ENCODE measurements at places on chromosomes 11 and 22.

- H3K27ac ChIP-seq, result no peak overlapping the region
- H3K36me3 ChIP-seq, result no peaks in the 10 kb centered on the region
- no peak for DNase-seq
- no peak overlapping the region for H3K4me3 ChIP-seq
- no peaks in the 10 kb centered on the region for H3K4me1 ChIP-seq
Observed at GRCh38 chr11:69934861-69935494, 115.8 kb upstream of the FGF3 start.

DNA sequence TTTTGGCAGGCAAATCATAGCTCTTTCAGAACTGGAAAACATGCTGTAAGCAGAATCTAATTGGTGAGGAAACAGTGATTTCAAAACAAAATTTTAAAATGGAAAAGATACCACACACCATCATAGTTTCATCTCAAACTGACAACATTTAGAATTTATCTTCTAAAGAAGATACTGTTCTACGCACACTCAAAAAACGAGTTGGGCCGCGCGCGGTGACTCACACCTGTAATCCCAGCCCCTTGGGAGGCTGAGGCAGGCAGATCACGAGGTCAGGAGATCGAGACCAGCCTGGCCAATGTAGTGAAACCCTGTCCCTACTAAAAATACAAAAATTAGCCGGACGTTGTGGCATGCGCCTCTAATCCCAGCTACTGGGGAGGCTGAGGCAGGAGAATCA, 44.2 kb upstream of the ADSL start:
- peaks cover 18% of the 10 kb centered on the region for H3K36me3 ChIP-seq
- H3K27ac ChIP-seq, result no peak overlapping the region
- no peak for DNase-seq
- H3K4me1 ChIP-seq, result peaks cover 11% of the 10 kb centered on the region
- no peak overlapping the region for H3K4me3 ChIP-seq

DNA sequence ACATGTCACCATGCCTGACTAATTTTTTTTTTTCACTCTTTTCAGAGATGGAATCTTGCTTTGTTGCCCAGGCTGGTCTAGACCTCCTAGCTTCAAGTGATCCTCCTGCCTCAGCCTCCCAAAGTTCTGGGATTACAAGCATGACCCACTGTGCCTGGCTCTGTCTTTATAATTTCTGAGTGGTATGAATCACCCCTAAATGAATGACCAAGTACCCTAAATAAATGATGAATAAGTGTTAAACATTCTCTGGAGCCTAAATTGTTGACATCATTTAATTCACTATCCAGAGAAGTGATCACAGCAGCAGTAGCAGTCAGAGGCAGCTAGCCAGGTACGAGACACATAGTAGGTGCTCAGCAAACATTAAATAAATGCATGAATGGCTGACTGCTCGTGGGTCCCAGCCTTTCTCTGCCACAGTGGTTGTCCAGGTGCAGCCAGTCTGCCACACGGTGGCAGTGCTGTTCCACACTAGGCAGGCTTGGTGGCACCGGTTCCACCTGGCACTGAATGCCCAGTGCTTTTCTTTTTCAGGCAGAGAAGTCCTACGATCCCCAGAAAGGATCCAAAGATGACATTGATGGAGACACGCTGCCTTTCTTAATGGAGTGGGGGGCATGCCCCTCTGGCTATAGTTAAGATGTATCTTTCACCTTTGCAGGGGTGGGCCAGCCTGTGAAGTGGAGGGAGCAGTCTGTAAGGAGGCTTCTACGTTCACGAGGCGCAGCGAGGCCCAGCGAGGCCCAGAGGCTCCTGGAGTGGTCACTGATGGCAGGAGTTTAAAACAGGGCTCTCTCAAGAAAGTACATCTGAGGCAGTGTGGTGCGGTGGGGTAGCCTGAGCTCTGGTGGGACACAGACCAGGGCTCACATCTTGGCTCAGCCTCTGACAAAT, 8.7 kb upstream of the TTC12 start:
- H3K4me1 ChIP-seq, result no peaks in the 10 kb centered on the region
- H3K4me3 ChIP-seq, result no peak overlapping the region
- no peaks in the 10 kb centered on the region for H3K27me3 ChIP-seq
- no peak overlapping the region for H3K27ac ChIP-seq

GRCh38 chr11:66868726-66869566, 12.1 kb downstream of the LRFN4 start:
- H3K4me3 ChIP-seq, result no peak overlapping the region
- no peaks in the 10 kb centered on the region for H3K36me3 ChIP-seq
- no peak overlapping the region for H3K27ac ChIP-seq
- no peaks in the 10 kb centered on the region for H3K27me3 ChIP-seq
- H3K4me1 ChIP-seq, result peaks cover 7% of the 10 kb centered on the region

DNA sequence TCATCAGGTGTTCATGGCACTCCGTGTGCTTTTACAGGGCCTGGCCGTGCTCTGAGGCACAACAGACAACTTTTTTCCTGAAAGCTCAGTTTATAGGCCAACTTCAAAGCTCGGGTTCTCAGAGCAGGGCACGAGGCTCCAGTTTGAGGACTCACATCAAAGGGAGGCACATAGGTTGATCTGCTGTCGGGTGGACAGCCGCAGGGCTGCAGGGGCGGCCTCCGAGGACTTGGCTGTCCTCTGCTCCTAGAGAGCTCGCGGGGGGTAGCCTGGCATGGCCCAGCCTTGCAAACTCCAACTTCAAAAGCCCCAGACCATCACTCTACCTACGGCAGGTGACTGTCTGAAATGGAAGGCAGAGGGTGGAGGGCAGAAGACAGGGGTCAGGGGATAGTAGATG, 31.6 kb downstream of the C11orf58 start:
- DNase-seq, result no peak
- H3K27ac ChIP-seq, result no peak overlapping the region
- no peak overlapping the region for H3K4me3 ChIP-seq
- H3K4me1 ChIP-seq, result no peaks in the 10 kb centered on the region
- peaks cover 2% of the 10 kb centered on the region for H3K27me3 ChIP-seq

GRCh38 chr11:109769858-109770257, 323.3 kb upstream of the ZC3H12C start:
- no peak overlapping the region for H3K4me3 ChIP-seq
- H3K4me1 ChIP-seq, result no peaks in the 10 kb centered on the region
- H3K27ac ChIP-seq, result no peak overlapping the region
- no peaks in the 10 kb centered on the region for H3K27me3 ChIP-seq

DNA sequence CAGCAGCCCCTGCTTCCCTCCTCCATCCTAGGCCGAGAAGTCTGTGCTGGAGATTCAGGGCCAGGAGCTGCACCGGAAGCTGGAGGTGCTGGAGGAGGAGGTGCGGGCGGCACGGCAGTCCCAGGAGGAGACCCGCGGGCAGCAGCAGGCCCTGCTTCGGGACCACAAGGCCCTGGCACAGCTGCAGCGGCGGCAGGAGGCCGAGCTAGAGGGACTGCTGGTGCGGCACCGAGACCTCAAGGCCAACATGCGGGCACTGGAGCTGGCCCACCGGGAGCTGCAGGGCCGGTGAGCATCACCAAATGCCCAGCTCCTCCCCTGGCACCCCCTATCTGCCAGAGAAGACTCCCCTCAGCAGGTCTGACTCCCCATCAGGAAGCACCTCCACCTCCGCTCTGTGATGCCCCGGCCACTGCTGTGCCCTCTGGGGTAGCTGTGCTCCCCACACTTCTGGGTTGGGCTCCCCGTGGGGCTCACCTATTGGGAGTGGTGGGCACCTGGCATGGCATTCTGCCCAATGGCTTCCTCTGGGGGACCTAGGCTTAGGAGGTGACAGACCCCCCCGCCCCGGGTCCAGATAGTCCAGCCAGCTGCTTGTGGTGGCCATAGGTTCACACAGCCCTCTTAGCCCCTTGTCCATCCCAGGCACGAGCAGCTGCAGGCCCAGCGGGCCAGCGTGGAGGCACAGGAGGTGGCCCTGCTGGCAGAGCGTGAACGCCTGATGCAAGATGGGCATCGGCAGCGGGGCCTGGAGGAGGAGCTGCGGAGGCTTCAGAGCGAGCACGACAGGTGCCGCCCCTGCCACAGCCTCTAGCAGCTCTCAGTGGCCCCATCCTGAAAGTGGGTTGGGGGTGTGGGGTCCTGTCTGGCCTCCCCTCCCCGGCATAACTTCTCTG, 6.6 kb upstream of the RPS6KA4 start:
- DNase-seq, result no peak
- no peaks in the 10 kb centered on the region for H3K27me3 ChIP-seq
- no peak overlapping the region for H3K27ac ChIP-seq
- H3K36me3 ChIP-seq, result peaks cover under 1% of the 10 kb centered on the region

All from activated naive CD4-positive, alpha-beta T cell treated with anti-CD3 and anti-CD28 coated beads for 36 hours (primary cell).